ENCODE measurements at places on chromosomes 13 and 19.
A peak's percentile ranks its signal among the peaks of the same experiment; 100 is the strongest.

- DNase-seq, result no peak
Measured at GRCh38 chr13:100356889-100357288, 231.7 kb downstream of the GGACT start.

DNA sequence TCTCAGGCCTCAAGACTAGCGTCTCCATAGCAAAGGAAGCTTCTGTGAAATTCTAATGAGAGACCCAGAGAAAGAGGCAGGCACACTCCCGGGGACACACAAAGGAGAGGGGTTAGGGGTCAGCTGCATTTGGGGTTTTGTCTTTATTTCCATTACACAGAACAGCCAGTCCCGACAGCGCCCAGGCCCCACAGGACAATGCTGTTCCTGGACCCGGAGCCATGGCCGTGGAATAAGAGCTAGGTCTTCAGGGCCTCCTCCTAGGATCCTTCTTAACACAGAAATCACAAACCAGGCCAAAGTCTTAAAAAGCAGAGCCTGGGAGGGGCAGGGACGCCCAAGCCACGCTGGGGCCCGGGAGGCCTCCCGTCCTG is 22.8 kb downstream of the KCTD15 start:
- DNase-seq, result no peak

DNA sequence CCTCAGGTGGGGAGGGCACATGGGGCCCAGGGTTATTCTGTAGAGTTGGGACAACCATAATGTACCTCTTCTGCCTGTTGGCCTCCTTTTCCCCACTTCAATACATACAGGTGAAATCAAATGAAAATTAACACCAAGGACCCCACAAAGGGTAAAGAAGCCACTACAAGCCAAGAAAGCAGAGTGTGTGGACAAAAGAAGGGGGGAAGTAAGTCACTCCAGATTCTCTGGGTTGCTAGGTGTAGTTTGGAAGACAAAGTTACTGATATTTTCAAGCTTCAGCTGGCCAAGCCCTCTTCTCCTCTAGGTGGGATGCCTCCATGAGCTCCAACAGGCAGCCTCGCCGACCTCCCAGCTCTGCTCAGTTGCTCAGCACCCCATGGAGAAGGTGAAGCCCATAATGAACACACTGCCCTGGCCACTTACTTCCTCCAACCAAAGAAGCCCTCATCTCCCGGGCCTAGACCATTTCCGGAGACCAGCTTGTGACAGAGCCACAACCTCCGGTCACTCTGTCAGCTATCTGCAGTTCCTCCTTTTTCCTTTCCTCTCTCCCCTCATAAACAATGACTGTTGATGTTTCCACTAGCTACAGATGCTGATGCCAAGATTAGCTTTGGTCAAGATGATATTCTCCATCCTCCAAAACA is 66.8 kb upstream of the MED4 start:
- no peak for DNase-seq

GRCh38 chr13:66415444-66415843 is 814.7 kb downstream of the PCDH9 start:
- no peak for DNase-seq

- DNase-seq, result no peak
Measured at GRCh38 chr13:39132286-39133230, 94.3 kb downstream of the NHLRC3 start.

GRCh38 chr13:75255653-75256052 is 226.3 kb downstream of the TBC1D4 start:
- no peak for DNase-seq

DNA sequence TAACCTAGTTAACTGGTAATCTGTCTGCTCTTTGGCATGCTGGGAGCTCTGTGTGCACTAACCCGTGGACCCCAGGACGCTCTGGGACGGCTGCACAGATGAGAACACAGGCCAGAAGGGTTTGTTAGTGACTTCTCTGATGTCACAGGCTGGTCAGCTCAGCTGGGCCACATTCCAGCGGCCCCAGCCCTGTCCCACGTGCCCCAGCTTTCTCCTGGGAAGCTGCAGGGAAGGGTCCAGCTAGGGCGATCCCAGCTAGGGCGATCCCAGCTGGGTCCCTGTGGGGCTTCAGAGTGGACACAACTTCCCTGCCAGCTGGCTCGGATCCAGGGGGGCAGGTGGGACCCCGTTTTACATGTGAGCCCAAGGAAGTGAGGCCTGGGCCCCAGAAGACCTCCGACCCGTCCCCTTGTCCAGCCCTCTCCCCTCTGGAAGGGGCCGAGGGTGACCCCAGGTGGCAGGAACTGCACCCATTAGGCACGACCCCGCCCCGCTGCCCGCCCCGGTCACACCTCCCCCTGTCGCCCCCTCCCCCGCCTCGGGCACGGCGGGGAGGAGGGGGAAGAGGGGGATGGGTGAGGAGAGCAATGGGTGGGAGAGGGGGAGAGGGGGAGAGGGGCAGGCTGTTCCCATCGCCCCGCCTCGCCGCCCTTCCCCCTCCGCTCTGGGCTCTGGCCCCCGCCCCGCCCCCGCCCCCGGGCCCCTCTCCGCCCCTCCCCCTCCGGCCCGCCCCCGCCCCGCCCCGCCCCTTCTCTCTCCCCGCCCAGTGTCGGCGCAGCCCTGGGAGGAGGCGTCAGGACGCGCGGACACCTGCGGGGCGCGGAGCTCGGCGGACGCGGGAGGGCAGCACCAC is 75.2 kb upstream of the MCF2L start:
- DNase-seq, result peak; percentile 27

DNA sequence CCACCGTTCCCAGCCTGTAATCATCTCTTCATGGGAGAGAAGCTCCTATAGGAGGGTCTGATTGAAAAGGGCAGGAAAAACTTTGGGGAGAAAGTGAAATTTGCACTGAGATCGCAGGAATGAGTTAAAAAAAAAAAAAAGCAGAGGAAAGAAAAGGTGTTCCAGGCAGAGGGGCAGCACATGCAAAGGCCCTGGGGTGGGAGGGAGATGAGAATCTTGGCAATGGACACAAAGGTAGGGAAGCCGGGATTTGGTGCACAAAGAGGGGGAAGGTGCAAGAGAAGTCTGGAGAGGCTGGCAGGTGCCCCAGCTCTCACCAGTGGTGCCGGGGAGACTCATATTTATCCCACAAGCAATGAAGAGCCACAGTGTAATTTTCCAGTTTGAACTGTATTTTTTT is 16.4 kb upstream of the GPR32 start:
- no peak for DNase-seq

DNA sequence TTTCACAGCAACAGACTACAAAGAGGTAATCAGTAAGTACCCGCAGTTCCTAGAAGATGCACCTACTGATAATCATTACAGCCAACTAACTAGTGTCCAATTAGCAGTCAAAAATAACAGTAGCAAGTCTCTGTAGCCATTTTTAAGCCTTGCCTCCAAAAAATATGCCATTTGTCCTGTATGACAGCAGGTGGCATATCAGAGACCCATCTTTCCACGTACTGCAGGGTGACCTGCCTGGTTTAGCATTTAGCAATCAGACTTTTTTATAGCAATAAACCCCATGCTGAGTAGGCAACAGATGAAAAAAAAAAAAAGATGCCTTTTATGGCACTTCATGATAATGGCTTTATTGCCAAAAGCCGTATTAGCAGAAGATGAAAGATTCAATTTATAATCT is 155.3 kb upstream of the LSM14A start:
- DNase-seq, result no peak

- DNase-seq, result no peak
Measured at GRCh38 chr13:35698911-35699576, 222.6 kb upstream of the MAB21L1 start.

DNA sequence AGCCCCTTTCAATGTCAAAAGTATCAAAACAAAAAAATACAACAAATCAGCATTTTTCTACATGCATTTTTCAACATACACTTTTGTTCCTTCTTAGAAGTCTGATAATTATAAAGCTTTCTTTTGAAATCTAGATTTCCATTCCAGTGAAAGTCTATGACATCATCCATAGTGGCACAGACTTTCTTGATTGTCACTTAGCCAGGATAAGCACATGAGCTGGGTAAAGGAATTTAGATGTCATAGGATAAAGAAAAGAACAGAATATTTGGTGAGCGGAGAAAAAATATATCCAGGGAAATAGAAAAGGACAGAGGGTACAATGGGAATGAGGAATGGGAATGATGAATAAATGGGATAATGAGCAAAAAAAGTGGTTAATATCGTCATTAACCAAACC is 15.1 kb upstream of the TRPC4 start:
- no peak for DNase-seq

DNA sequence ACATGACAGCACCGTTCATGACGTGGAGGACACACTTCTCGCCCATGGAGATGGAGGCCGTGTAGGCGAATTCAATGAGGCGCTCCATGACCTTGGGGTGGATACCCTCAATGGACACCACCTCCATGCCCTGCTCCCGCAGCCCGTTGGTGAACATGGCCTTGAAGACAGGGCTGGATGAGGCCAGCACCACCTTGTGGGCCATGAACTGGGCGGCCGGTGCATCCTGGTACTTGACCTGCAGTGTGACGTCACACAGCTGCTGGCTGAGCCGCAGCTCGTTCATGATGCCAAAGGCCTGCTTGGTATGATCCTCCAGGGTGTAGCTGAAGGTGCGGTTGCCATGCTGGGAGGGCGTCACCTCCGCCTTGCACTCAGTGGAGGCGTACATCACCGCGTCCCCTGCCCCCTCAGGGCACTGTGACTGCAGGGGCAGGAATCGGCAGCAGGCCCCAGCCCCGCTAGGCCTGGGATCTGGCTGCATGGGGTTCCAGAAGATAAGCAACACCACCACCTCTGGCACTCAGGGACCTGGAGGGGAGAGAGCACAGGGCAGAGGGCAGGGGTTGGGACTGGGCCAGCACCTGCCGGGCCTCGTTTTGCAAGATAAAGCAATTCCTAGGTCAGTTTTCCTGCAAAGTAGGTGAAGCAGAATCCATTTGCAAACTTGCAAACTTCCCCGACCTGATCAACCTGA is 3.5 kb downstream of the KEAP1 start:
- DNase-seq, result no peak

GRCh38 chr19:35754370-35755130 is 2.3 kb downstream of the HSPB6 start:
- DNase-seq, result no peak

DNA sequence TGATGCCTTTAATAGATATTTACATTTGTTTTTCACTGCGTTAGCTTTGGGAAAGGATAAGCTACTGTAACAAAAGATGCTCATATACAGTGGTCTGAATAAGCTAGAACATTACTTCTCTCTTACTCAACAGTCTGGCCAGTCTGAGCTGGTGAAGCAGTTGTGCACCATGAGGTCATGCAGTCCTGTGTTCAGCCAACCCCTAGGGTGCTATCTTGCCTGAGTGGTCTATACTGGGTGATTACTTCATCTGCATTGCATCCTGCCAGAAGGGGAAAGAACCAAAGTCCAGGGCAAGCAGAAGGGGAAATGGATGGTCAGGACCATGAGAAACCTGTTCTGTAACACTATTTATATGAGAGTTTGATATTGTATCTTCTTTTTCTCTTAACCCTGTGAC is 31.5 kb downstream of the ERCC5 start:
- no peak for DNase-seq

GRCh38 chr13:30529085-30529834 is 63.5 kb upstream of the HMGB1 start:
- DNase-seq, result no peak

DNA sequence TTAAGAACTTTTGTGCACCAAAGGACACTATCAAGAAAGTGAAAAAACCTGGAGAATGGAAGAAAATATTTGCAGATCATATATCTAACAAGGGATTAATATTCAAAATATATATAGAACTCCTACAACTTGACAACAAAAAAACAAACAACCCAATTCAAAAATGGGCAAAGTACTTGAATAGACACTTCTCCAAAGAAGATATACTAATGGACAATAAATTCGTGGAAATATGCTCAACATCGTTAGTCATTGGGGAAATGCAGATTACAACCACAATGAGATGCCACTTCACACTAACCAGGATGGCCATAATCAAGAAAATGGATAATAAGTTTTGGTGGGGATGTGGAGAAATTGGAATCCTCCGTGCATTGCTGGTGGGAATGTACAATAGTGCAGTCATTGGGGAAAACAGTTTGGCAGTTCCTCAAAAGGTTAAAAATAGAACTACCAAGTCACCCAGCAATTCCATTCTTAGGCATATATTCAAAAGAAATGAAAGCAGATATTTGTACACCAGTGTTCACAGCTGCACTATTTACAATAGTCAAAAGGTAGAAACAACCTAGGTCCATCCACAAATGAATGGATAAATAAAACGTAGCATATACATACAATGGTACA is 2.2 kb upstream of the LSR start:
- DNase-seq, result no peak

DNA sequence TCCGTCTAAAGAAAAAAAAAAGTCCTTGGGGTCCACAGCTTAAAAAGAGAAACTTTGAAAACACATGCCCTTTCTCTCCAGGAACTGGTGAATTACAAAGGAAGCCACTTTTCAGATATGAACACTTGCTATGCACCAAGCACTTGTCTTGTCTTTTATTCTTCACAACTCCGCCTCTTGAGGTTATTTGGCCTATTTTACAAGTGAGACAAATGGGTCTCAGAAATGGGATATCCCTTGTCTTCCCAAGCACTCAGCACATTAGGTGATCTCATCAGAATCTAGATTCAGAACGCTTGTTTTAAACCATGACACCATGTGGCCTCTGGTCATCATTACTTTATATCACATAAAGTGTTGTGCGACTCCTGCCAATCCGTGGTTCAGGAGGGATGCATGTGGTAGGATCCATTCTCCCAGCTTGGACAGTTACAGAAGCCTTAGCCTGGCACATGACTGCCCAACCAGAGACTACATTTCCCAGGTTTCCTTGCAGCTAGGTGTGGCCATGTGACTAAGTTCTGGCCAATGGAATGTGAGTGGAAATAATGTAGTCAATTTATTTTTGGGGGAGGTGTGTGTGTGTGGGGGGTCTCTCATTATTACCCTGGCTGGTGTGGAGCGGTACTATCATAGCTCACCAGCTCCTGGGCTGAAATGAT is 13.9 kb downstream of the TSKS start:
- no peak for DNase-seq

GRCh38 chr13:95485045-95485517 is 67.4 kb upstream of the CLDN10 start:
- DNase-seq, result no peak

DNA sequence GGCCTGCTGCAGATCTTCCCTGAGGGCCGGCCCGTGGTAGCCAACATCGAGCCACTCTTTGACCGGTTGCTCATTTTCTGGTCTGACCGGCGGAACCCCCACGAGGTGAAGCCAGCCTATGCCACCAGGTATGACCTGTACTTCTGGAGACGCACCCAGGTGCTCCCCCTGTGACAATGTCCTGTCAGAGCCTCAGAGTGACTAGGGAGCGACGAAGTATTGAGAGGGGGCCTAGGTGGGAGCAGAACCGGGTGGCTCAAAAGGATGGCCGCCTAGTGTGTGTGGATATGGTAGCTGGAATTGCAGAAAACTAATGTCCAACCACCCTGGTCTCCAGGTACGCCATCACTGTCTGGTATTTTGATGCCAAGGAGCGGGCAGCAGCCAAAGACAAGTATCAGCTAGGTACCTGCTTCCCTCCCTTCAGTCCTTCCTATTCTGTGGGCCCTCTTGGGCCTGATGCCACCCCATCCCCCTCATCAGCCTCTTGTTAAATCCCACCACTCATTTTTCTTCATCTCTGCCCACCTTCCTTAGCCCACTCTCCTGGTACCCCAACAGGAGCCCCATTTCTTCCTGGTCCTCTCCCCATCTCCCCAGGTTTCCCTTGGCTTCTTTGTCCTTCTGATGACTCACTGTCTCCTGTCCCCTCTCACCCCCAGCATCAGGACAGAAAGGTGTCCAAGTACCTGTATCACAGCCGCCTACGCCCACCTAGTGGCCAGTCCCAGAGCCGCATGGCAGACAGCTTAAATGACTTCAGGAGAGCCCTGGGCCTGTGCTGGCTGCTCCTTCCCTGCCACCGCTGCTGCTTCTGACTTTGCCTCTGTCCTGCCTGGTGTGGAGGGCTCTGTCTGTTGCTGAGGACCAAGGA is 8.4 kb downstream of the EGLN2 start:
- no peak for DNase-seq

GRCh38 chr19:40304306-40304705 is 19.2 kb upstream of the AKT2 start:
- no peak for DNase-seq

All from CD4-positive, alpha-beta memory T cell (primary cell).